A549 treated with RU486 at 1 μM for 4 hours (cell line): ENCODE measurements at places on chromosomes 16 and 17. TPM values are rescaled to one million over a fixed set of nuclear protein-coding genes. Genes with fewer than 3 reads are reported as not detected.

The IL34 gene
- 0.46 to 1.3 TPM (median 0.71 TPM) in 5 replicates for total RNA-seq

The ANKRD13B gene
- total RNA-seq: 18.2 to 28.2 TPM (median 25.1 TPM) in 5 replicates

The CTRL gene
- total RNA-seq: 1.1 to 3.1 TPM (median 1.8 TPM) in 5 replicates

The ZSCAN10 gene
- not detected in 5 replicates for total RNA-seq

The SHPK gene
- total RNA-seq: 12.0 to 16.6 TPM (median 15.1 TPM) in 5 replicates

The CDH1 gene
- 3.7 to 4.7 TPM (median 4.4 TPM) in 5 replicates for total RNA-seq

The NPTX1 gene
- total RNA-seq: 46.8 to 115 TPM (median 85.9 TPM) in 5 replicates

The ITGA2B gene
- total RNA-seq: 0.84 to 2.2 TPM (median 1.4 TPM) in 5 replicates

The MYO1C gene
- 106 to 135 TPM (median 127 TPM) in 5 replicates for total RNA-seq

The SLC22A31 gene
- 0.64 to 1.7 TPM (median 1.1 TPM) in 5 replicates for total RNA-seq

The UNKL gene
- total RNA-seq: 23.4 to 44.3 TPM (median 41.7 TPM) in 5 replicates

The LRRC46 gene
- 2.8 to 4.8 TPM (median 3.4 TPM) in 5 replicates for total RNA-seq

The ABAT gene
- 0.18 to 0.52 TPM (median 0.39 TPM) in 5 replicates for total RNA-seq

The PARN gene
- 35.5 to 56.2 TPM (median 39.0 TPM) in 5 replicates for total RNA-seq

The SLC12A3 gene
- total RNA-seq: not detected in 5 replicates

The PRR15L gene
- total RNA-seq: 0.08 to 0.33 TPM (median 0.12 TPM) in 5 replicates

The ABCA3 gene
- 13.6 to 20.1 TPM (median 17.0 TPM) in 5 replicates for total RNA-seq

The DNASE1L2 gene
- 0.56 to 1.4 TPM (median 1.2 TPM) in 5 replicates for total RNA-seq
